ENCODE measurements at places on chromosomes 4 and X.
A peak's percentile ranks its signal among the peaks of the same experiment; 100 is the strongest.

DNA sequence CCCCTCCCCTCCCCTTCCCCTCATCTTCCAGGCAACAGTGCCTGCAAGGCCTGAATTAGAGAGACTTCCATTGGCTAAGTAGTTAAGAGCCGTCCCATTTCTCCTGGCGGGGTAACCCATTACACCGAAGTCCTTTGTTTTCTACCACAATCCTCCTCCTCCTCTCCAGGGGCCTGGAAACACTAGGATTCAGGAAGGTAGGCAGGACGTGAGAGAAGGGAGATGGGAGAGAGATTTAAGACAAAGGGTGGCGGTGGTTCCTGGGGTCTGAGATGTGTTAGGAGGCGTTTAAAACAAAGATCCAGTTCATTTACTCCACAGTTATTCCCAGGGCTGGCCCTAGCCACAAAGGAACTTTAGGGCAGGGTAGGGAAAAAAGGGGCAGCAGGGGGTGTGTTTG lies 28.0 kb downstream of the NYX start:
- no peak for DNase-seq

- no peak for DNase-seq
Measured at GRCh38 chr4:108891896-108892590, 129.2 kb upstream of the ETNPPL start.

DNA sequence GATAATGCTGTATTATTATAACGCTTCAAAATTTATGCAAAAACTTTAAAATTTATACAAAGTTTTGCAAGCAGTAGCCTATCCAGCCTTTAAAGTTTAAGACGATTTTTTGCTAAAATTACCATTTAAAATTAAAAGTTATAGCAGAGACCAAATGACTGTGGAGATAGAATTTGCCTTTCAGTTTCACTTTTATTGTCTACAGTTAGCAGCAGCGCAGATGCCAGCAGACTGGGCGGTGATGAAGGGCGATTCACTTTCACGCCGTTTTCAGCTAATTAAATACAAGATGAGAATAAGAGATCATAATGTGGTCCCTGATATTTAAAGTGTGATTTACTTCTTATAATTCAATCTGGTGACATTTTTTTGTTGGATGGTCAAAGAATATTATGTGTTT lies 1381.5 kb upstream of the ADGRL3 start:
- DNase-seq = peak; percentile 52

DNA sequence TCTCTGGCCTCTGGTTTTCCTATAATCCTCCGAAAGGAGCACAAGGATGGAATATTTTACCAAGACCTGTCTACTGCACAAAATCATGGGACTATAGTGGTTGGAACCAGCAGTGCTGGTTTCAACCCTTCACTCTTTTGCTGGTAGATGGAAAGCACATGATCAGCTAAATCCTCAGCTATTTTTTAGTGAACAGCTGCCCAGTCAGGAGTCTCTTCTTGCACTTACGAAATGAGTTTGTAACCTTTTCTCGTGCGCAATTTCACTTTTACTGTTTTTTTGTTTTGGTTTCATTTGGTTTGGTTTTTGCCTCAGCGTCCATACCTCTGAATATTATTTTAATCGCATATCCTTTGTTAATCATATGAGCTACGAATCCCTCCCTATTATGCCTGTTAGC lies 418.5 kb upstream of the CPEB2 start:
- DNase-seq = peak; percentile 10

- no peak for DNase-seq
Measured at GRCh38 chrX:56783450-56783831, 54.4 kb downstream of the NBDY start.

- DNase-seq = peak; percentile 58
Measured at GRCh38 chrX:51568586-51568985, 50.1 kb downstream of the CENPVL3 start.

DNA sequence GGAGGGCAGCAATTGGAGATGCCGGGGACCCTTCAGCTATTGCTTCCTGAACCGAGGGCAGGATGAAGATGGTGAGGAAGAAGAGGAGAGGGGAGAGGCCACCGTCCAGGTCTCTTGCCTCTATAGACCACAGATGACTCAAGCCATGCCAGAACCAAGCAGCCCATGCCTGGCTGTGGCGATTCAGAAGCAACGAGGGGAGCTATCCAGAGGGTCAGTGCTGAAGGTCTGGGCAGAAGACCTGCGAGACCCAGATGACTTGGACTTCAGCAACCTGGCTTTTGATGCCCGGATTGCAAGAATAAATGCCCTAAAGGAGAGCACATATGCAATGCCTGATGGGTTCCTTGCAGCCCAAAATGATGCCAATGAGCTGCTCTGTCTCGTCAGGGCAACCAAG lies 70.2 kb upstream of the PRPS2 start:
- DNase-seq = peak; percentile 2

GRCh38 chr4:83865417-83866150 lies 329.7 kb downstream of the GPAT3 start:
- no peak for DNase-seq

GRCh38 chrX:1416965-1417760 lies 25.2 kb upstream of the SLC25A6 start:
- no peak for DNase-seq

All from LHCN-M2 (cell line).